Dermis blood vessel endothelial cell (primary cell): ENCODE measurements at places on chromosomes 3 and 15. TPM values are rescaled to one million over a fixed set of nuclear protein-coding genes. Genes with fewer than 3 reads are reported as not detected.
A peak's percentile ranks its signal among the peaks of the same experiment; 100 is the strongest.

- DNase-seq, result peak; percentile 6
Observed at GRCh38 chr3:72629191-72629631, 219.0 kb downstream of the SHQ1 start.

DNA sequence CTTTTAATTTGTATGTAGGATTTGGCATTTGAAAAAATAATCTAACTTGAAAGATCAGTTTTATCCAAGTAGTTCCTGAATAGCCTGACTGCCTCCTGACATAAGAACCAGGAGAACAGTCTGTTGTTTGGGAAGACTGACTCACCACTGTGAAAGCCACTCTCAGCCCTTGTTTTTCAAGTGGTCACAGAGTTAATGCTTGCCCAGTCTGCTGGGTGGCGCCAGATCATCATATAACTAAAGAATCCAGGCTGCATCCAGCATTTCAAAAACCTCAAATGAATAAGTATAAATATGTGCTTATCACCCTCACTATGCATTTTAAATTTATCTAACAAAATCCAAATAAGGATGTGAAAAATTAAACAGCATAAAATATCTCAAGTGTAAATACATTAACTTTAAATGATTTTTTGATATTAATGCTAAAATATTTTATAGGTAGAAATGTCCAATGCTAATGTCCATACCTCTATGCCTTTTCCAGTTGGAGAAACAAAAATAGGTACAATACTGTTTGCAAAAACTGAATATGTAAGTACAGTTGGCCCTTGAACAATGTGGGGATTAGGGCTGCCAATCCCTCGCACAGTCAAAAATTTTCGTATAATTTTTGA lies 26.9 kb upstream of the ZBBX start:
- DNase-seq, result peak; percentile 32

GRCh38 chr3:49724586-49724985 lies 835 bp upstream of the GMPPB start:
- peak; percentile 39 for DNase-seq

GRCh38 chr3:168250415-168250861 lies 154.7 kb upstream of the GOLIM4 start:
- peak; percentile 2 for DNase-seq

Gene TMEM158
- 0.85 and 2.7 TPM in 2 replicates for total RNA-seq
